ENCODE measurements at places on chromosomes 2 and 18.

GRCh38 chr2:241037498-241037897 is 39.1 kb downstream of the SNED1 start:
- DNase-seq: no peak

DNA sequence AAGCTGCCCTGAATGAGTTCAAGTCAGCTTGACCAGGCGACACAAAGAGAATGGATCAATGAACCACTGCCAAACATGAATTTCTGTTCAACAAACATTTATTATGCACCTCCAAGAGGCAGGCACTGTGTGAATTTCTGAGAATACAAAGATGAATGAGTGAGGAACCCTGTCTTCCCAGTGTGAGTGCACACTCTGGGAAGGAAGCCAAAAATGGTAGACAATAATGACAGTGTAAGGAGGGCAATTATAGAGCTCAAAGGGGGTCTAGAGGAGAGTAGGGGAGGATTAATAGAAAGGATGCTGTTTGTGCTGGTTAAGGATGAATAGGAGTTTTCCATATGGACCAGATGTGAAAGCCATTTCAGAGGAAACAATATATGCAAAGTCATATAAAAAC is 213.4 kb downstream of the DCC start:
- no peak for DNase-seq

DNA sequence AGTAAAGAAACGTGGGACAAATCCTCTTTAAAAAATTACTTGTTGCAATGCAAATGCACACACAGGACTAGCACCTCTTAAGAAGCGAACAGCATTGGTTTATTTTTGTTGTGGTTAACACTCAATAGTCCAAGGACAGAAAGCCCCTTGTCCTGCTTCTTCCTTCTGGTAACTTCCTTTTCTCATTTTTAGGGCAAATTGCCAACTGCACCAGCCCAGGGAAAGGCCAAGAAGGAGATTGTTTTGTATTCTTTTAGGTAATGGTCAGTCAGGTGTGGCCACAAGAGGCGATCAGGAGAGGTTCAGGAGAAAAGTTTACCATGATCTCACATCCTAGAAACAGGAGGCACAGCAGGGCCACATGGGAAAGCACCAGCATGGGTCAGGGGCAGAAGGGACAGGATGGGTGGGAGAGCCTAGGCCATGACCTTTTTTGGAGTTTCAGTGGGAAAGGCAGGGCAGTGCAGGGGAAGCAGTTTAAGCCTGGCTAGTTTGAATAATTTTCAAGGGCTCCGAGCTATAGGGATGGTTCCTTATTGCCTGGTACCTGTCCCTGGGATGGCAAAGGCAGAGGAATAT is 73.0 kb downstream of the CHRNA1 start:
- no peak for DNase-seq

- no peak for DNase-seq
Measured at GRCh38 chr2:134999521-134999920, 47.7 kb downstream of the MAP3K19 start.

DNA sequence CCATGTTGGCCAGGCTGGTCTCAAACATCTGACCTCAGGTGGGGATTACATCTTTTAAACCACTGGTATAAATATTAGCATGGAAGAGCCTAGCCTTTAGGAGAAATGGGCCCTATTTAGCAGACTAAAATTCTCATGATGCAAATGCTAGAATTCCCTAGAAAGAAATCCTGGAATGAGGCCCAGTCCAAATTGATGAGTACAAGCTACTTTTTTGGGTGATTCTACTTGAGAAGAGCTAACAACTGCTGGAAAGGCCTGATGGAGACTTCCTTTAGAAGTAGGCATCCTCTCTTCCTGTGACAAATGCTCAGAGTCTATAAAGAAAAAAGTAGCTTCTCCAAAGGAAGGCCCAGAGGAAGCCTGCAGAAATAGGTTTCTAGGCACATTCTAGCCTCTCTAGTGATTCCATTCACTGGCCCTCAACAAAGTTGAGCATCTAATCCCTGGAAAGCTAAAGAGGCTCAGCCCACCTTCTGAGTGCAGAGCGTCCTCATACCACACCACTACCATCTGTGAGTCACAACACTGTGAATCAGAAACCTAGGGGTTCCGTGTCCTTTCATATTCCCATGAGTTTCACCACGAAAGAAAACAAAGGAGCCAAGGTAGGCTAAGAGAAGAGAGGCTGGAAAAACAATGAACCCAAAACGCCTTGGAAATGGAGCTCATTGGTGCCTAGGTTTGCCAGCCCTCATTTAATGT is 183.1 kb downstream of the C1D start:
- no peak for DNase-seq

GRCh38 chr2:86430368-86430767 is 10.8 kb upstream of the KDM3A start:
- DNase-seq: no peak

DNA sequence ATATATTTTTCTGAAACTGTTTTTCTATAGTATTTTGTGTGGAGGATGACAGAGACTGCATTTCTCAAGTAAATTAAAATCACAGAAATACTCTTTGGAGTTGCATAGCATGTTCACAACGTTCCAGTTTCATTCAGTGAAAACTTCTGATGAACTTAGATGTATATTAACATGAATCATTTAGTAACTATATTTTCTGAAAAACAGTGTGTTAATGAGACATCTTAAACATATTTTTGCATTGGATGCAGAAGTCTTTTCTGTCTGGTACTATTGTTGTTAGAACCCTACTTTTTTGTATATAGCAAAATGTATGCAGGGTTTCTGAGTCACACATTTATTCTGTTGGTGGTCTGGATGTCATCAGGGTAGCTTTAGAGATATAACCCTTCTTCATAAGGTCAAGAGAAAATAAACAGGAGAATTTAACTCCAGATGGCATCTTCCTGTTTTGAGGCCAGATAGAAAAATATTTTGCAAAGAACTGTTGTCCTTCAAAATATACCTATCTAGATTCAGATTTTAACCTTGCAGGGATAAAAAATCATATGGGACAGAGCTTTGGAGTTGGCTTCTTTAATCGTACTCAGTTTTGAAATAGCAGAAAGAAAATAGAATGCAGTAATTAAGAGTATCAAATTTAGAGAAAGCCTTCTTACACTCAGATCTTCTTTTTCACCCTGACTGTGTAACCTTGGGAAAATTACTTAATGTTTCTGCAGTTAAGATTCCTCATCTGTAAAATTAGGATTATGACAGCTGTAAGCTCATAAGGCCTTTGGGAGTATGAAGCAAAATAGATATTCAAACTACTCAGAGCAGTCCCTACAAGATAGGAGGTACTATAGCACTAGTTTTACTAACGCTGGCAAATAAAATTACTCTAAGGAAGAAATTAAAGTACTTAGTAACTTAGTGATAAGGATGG is 5.3 kb downstream of the COL3A1 start:
- no peak for DNase-seq

GRCh38 chr2:106758901-106759497 is 127.0 kb downstream of the ST6GAL2 start:
- no peak for DNase-seq

DNA sequence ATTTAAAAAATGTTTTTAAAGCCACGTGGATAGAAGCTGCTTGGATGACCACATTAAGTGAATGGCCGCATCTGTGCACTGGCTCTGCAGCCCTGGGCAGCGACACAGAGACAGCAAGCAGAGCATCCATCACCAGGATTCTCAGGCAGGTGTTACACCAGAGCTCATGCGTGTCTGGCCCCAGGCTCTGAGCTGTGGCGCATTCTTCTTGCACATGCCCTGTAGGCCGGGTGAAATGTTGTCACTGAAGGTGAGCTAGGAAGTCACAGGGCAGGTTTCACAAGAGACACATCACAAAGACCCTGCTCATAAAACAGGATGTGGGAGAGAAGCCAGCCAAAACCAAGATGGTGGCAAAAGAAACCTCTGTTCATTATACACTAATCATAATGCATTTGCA is 8.4 kb upstream of the PXDN start:
- no peak for DNase-seq

Data from T1000 (cell line).